Spleen (tissue), 13 donors: ENCODE measurements at places on chromosomes 5 and 9.

GRCh38 chr9:135770203-135770535 is 68.2 kb downstream of the KCNT1 start:
- DNase-seq: no peak

DNA sequence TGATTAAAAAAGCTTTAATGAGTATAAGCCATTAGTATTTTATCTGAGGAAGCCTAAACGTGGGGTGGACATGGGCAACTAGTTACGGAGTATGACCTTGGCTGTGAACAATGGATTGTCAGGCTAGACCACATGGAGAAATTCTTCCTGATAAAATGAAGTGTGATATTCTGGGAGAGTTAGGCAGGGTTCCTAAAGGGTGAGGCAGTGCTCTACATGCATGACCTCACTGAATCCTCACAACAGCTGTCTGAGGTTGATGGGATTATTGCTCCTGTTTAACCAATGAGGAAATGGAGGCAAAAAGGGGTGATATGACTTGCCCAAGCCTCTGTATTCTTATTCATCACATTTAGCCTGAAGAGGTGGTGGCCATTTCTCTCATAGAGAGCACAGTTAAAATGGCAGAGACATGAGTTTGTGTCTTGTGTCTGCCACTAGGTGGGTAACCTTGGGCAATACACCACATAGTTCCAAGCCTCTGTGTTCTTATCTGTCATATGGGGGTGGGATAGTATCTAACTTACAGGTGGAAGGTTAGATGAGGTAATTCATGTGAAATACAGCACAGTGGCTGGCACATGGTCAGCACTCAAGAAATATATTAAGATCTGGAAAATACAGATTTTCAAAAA is 96.1 kb upstream of the NR3C1 start:
- no peak for DNase-seq

DNA sequence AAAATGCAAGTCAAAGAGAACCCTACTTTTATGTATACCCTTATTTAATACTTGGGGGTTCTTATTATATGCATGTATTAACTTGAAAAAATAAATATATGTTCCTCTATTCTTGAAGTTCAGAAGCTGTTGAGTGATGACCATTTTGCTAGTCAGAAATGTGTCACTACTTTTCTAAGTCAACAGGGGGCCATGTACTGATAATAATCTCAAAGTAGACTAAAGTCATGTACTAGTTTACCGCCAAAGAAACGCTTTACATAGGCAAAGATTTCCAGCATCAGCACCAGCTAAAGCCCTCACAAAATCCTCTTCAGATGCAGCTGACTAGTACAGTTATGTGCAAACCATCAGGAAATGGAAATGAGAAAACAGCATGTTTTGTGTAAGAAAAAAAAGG is 5.7 kb upstream of the BHMT start:
- no peak for DNase-seq

DNA sequence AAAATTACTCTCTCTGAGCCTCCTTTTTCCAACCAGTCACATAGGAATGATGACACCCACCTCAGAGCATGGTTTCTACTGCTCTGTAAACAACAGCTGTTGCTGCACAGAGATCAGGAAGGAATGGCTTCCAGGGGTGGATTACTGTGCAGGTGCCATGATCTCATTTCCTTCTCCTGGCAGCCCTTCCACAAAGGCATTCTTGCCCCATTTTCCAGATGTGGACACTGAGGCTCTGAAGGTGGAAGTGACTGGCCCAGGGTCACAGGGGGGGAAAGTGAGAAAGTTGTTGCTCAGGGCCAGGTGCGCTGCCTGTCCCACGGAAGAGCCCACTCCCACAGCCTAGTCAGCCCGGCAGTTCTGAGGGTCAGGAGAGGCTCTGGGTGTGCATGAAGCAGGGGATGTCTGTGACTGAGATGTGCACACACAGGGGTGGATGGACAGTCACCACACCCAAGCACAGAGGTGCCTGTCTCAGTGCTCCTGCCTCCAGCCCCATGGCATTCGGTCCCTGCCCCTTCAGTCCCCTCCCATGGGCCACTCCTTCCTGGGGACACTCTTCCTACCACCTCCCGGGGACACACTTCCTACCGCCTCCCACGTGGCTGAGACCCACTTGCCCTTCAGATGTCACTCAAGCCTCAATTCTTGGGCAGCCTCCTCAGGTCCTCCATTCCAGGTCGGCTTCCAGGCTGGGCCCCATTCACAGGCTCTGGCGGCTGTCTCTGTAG is 17.0 kb downstream of the FGFR4 start:
- no peak for DNase-seq

- no peak for DNase-seq
Observed at GRCh38 chr9:32854271-32854670, 70.9 kb downstream of the TMEM215 start.

- DNase-seq: peak; percentile 59
Observed at GRCh38 chr5:1330146-1330846, 14.6 kb downstream of the CLPTM1L start.

- no peak for DNase-seq
Observed at GRCh38 chr9:78348848-78349247, 51.9 kb downstream of the PSAT1 start.

- DNase-seq: no peak
Observed at GRCh38 chr9:121937240-121937639, 155.9 kb downstream of the TTLL11 start.

DNA sequence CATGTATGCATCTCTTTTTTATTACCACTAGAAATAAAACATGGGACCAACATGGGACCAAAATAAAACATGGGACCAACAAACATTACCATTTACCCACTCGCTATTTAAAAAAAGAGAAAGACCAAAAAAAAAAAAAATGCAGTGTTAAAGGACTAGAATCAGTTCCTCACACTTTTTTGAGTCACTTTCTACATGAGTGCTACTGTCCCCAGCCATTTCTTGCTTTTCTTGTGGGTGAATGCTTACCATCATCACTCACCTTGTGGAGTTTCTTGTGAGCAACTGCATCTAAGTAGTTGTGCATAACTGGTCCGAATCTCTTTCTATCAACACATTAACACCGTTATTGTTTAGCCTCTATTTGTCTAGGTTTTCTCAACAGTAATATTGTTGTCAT is 493.6 kb upstream of the RIOK2 start:
- no peak for DNase-seq

GRCh38 chr9:91349115-91349555 is 12.6 kb downstream of the AUH start:
- no peak for DNase-seq

DNA sequence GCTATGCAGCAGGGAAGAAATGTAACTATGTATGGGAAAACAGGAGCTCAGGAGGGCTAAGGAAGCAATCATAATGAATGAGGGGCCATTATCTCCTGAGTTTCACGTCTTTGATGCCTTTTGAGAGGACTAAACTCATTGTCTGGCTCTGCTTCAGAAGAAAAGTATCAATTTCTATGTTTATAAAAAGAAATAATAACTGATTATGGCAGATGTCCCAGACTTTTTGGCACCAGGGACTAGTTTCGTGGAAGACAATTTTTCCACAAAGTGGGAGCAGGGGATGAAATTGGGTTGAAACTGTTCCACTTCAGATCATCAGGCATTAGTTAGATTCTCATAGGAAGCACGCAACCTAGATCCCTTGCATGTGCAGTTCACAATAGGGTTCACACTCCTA is 8.7 kb upstream of the IL7R start:
- DNase-seq: no peak

DNA sequence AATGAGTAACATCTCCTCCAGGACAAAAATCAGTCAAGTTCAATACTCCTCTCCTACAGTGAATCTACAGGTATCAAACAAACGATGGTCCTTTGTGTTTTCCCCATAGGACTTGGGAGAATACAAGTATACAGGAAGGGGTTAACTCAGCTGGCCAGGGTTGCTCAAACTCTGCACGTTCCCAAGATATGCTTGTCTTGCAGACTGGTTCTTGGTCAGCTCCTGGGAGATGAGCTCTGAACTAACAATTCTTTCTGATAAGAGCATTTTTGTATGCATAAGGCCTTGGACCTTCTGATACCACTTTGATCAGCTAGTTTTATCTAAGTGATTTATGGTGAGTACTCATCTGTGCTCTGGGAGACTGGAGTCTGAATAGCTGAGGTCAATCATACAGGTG is 42.1 kb downstream of the LOX start:
- no peak for DNase-seq

- DNase-seq: no peak
Observed at GRCh38 chr9:136551401-136552116, 5.7 kb upstream of the NOTCH1 start.

DNA sequence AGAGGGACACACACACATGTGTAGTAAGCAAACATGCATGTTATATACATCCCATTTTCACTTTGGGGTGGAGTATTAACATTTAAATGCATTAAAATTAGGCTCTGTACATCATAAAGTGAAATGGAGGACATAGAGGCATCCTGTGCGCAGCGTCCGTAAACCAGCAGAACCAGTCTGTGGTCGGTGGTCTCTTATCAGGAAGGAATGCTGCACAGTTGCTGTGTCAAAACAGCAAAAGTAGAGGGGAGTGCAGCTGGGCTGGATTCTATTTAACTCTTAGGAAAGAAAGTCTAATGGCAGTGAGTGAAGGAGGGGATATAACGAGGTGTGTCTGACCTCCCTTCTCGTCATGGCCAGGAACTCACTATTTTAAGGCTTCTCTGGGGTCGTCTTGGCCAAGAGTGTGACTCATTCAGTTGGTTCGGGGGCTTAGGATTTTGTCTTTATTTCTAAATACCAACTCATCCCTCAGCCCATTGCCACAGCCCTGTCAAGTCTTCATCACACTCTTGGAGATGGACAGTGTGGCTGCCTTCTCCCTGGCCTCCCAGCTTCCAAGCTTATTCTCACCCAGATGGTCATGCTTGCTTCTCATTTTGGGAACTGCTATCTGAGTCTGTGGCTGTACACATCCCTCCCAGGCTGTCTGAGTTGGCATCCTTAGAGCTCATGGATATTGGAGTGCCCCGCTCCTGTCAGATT is 20.1 kb upstream of the CXCL14 start:
- peak; percentile 15 for DNase-seq

- no peak for DNase-seq
Observed at GRCh38 chr5:158482125-158482524, 617.6 kb downstream of the EBF1 start.

DNA sequence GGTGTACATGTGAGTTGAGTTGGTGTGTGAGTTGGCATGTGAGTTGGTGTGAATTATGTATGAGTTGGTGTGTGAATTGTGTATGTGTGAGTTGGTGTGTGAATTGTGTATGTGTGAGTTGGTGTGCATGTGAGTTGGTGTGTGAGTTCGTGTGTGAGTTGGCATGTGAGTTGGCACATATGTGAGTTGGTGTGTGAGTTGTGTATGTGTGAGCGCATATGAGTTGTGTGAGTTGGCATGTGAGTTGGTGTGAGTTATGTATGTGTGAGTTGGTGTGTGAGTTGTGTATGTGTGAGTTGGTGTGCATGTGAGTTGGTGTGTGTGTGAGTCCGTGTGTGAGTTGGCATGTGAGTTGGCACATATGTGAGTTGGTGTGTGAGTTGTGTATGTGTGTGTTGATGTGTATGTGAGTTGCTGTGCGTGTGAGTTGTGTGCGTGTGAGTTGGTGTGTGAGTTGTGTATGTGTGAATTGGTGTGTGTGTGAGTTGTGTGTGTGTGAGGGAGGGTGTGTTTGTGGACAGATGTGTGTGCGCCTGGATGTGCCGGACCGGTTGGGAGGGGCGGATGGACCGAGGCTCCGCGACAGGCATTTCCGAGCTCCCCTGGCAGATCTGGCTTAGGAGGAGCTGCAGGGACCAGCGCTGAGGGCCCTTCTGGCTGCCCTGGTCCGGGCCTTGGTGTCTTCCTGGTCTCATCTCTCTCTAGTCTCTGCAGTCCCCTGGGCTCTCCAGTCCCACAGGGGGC is 162.5 kb upstream of the IER5L start:
- no peak for DNase-seq

GRCh38 chr5:40428126-40428525 is 251.6 kb upstream of the PTGER4 start:
- no peak for DNase-seq

GRCh38 chr5:76363352-76364225 is 39.5 kb upstream of the IQGAP2 start:
- DNase-seq: no peak

DNA sequence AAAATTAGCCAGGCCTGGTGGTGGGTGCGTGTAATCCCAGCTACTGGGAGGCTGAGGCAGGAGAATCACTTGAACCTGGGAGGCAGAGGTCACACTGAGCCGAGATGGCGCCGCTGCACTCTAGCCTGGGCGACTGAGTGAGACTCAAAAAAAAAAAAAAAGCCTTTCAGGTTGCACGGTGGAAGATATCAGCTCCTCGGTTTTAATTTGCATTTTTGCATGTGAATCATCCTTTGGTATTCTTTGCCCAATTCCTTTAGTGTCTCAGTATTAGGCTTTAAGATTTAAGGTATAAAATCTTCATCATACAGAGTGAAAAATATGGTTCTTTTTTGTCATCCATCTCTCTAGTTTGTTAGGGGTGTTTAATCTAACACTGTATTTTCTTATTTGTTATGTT is 173.6 kb upstream of the S1PR3 start:
- DNase-seq: no peak

DNA sequence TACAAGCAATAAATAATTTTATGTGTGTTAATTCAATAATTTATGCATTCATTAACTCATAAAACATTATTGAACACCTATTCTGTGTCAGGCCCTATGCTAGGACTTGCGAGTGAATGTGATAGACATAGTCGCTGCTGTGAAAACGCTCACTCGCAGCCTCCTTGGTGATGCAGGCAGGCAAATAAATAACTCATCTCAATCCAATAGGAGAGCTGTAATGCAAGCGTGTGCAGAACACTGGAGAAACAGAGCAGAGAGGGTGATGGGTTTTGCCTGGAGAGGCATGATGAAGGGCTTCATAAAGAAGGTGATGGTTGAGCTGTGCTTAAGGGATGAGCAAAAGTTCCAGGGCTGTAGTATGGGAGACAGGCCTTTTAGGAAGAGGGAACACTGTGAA is 111.3 kb upstream of the ZNF462 start:
- DNase-seq: no peak

GRCh38 chr9:127035948-127036347 is 86.5 kb downstream of the ANGPTL2 start:
- DNase-seq: no peak

GRCh38 chr9:136831002-136831719 is 11.1 kb upstream of the AJM1 start:
- peak; percentile 57 for DNase-seq

DNA sequence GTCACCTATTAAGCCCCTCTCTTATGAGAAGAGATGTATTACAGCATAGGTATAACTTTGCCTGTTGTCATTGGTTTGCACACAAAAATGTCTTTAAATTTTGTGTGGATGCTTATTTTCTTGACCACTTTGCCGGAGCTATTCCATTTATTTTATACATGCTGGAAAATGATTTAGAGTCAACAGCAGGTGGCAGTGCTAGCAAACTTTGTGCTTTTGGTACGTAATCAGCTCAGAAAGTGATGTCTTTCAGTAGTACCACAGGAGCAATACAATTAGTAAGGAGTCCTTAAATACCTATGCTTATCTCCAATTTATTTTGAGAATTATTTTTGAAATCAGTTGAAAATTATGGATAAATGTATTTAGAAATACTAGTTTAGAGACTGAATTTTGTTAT is 19.8 kb upstream of the NUDT12 start:
- DNase-seq: no peak
